Mesothelial cell of epicardium (in vitro differentiated cells): ENCODE measurements at places on chromosomes 5 and 9.
A peak's percentile ranks its signal among the peaks of the same experiment; 100 is the strongest.

- DNase-seq: no peak
Measured at GRCh38 chr9:92709954-92710353, 40.0 kb upstream of the IPPK start.

- DNase-seq: peak; percentile 90
Measured at GRCh38 chr9:16191691-16192402, 639.0 kb downstream of the CCDC171 start.

DNA sequence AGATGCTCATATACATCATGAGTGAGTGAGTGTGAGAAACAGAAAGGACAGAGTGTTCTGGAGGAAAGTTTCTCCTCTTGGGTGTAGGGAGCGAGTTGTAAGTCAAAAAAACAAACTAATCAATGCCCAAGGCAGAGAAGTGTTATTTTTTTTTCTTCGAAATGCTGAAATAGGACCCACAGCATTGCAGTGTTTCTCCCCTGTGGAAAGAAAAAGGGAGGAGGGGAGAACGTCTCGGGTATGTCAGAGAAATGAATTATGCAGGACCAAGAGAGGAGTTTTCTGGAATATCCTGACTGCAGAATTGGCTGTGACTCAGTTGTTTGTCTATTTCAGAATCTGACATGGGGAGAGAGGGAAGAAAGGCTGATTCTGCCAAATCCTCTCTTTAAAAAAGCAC is 337.9 kb upstream of the RFX3 start:
- DNase-seq: no peak

DNA sequence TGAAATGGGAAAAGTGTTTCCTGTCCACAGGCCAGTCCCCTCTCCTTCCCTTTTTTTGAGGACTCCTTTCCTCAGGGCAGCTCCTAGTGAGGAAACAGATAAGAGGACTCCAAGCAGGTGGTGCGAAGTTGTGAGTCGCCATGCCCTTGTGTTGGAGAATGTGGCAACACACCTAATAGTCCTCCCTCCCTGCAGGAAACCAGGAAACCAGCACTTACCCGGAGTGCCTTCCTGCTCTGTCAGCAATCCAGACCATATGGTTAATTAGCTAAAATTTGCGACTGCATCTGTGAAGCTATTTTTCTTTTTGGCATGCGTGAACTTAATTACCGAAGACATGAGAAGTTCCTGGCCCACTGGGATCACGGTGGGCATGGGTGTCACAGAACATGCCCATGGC is 69.9 kb downstream of the TRIM32 start:
- no peak for DNase-seq

DNA sequence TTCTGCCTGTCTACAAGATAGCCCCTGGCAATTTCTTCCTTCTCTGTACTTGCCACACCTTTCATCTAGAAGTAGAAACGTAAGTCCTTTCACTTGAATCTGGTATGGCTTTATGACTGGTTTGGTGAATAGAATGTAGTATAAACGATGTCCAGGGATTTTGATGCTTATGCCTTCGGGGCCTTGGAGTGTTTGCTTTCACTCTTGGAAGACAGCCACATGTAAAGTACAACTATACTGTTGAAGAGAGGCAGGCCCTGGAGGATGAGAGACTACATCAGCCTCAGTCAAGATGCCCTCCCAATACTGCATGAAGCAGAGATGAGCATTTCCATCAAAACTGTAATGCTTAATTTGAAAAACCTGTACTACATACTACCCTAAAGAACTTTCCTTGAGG is 553.8 kb upstream of the C9orf72 start:
- DNase-seq: no peak

- DNase-seq: no peak
Measured at GRCh38 chr5:95142145-95142544, 142.7 kb downstream of the MCTP1 start.

DNA sequence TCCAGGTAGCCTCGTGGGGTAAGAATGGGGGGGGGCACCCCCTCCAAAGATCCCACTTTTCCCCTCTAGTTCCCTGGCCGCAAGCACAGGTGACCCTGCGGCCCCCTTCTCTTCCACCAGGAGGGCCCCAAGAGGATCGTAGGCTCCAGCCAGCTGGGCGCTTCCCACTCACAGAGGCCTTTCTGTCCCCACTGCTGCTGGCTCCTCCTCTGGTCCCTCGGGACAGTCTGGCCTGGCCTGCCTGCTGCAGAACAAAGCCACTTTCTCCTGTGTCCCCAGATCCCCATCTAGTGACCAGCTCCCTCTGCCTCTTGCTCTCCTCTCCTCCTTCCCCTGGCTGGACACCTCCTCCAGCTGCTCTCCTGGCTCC is 534 bp upstream of the SAPCD2 start:
- DNase-seq: no peak

DNA sequence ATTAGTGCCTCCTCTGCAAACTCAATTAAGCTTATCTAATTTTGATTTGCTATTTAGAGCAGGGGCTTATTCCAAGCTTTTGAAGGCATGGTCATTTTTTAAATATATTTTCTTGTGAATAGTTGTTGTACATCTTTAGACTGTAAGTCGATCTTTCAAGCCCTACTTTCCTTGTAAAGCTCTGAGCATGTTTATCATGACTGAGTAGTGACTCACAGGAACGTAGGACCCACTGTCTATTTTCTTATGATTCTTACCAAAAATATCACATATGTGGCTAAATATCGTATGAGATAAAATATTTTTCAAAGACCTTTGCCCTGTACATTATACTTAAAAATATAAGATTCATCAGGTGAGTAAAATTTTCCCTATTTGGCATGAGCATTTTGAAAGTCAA is 440.4 kb upstream of the GRIN3A start:
- no peak for DNase-seq

GRCh38 chr9:75063556-75064305 is 24.2 kb downstream of the NMRK1 start:
- DNase-seq: no peak
